Fibroblast of mammary gland (primary cell): ENCODE measurements at places on chromosomes 2 and 18.
A peak's percentile ranks its signal among the peaks of the same experiment; 100 is the strongest.

DNA sequence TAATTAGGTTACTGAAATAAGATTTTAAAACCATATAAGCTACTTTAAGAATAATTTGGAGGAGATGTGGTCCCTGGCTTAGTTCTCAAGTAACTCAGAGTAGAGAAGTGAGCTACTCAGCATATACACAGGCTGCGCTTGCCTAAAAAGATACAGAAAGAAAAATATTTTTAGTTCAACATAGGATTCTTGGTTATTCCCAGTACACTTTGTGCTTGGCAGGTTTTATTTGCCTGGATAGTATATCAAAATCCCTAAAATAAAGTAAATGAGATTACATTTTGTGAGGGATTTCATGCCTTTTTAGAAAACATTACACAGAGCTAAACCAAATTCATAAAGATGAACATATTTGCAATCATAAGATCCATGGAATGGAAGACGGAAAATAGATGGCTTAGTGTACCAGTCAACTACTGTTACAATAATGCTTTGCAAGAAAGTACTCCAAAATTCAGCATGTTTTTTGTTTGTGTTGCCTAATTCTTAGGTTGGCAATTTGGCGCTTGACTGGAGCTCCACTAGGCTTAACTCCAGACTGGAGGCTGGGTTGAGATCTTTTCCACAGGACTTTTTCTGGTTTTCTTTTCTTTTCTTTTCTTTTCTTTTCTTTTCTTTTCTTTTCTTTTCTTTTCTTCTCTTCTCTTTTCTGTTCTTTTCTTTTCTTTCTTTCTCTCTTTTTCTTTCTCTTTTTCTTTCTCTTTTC lies 600.5 kb upstream of the SYT4 start:
- DNase-seq = no peak

DNA sequence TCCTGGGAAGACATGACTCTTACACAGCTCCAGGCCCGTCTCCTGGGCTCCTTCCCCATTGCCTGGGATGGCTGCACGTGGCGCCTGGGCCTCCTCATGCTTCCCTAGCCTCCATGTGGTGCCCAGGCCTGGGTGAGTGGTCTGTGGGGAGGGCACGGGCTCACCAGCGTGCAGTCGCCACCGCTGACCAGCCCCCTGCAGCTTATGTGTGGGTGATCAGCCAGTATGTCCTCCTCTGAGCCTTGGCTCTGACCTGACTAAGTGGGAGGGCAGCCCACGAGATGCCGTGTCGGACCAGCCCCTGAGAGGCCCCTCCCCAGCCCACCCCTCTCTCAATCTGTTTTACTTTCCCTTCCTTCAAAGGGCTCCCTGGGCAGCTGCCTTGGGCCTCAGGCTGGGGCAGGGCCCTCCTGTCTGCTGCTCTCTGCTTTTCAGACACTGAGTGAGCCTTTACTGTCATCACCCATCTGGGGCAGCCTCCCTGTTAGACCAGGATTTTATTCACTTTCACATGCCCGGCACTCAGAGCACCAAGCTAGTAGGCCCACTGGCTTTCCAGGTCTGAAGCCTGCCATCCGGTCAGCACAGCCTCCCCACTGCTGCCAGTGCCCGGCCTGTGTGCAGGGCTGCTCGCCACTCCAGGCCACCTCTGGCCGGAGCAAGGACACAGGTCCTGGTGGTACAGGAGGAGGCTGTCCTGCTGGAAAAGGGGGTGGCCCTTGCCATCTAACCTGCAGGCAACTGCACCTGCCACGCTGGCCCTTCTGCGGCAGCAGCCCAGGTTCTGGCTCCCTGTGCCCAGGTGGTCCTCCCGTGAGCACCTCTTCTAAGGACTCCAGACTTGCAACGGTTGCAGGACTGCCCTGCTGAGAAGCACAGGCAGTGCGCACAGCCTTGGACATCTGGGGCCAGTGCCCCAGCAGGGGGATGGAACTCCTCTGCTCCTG lies 84.9 kb upstream of the HPCAL1 start:
- DNase-seq = no peak

GRCh38 chr2:40283111-40283909 lies 168.6 kb downstream of the SLC8A1 start:
- no peak for DNase-seq

DNA sequence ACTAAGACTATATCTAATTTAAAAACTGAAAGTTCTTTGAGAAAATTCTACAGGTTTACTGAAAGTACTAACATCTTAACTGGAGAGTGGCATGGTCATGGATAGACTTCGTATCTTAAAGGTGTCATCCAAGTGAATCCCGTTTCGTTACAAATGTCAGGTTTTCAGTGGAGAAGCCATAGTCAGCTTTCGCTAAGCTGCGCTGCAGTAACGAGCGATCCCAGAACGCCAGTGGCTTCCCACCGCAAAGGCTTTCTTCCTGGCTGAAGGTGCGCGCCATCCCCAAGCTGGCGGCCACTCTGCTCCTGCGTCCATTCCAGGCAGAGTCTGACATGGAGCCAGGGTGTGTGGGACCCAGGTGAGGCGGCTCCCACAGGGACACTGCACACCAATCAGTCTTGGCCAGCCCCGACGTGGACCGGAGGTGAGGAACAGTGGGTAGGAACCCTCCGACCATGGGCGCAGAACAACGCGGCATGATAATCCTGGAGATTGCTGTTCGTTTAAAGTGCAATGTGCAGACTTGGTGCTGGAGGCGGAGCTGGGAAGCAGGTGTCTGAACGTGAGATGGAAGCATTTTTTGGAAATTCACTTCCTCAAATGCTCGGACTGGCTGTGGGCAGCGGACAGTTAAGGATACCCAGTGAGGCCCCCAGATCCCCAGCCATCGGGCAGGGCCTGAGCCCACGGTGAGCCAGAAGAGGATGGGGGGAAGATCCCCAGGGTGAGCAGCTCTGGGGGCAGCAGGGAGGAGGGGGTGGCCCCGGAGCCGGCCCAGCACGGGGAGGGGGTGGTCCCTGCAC lies 27.8 kb upstream of the KCNG2 start:
- no peak for DNase-seq

- no peak for DNase-seq
Measured at GRCh38 chr2:173989160-173989883, 24.1 kb upstream of the SP3 start.

DNA sequence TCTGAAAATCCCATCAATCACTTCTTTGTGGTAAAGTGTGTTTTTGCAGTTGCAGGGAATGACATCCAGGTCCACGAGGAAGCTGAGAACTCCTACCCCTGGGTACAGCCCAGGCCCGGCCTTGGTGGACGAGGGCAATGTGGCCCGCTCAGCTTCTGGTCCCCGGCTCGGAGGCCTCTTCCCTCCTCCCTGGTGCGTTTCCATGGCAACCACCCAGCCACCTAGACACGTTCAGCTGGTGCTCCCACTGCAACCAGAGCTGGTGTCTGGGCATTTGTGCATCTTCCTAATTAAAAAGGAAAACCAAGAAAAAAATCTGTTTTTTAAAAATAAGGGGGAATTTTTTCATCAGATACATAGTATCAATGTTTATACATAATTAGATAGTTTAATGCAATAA lies 603.6 kb upstream of the SALL3 start:
- no peak for DNase-seq

DNA sequence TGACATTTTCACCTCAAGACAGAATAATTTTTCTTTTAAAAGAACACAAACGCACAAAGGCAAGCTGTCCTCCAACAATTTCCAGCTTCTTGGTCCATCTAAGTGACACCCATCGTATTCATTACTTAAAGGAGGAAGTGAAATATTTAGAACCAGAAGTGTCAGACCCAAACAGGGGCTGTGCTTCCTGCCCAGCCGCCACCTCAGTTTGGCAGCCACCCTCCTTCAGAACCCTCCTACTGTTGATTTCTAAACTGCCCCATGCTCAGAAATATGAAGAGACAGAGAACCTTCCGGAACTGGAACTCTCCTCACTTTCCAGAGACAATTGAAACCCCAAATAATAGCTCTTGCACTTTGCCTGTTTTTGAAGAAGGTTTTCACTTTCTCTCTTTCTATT lies 734.8 kb upstream of the SALL3 start:
- no peak for DNase-seq

GRCh38 chr2:235832941-235833340 lies 335.2 kb downstream of the GBX2 start:
- DNase-seq = no peak

GRCh38 chr2:240293557-240294461 lies 141.7 kb upstream of the GPC1 start:
- DNase-seq = no peak

DNA sequence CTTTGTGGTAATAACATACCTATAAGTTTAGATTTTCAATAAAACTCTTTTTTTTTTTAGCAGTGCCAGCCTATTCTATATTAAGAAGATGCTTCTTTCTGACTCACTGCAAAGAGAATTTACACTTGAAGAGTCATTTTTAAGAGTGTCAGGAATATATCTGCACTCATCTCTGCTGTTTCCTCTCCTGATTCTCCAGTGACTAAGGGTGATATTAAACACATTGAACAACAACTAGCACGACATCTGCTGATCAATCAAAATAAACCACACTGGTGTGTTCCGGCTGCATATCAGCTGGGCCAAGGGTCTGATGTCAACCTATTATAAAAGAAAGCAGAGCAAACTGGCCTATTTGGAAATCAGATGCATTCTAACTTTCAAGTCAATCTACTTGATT lies 15.0 kb downstream of the RAB27B start:
- peak; percentile 45 for DNase-seq

DNA sequence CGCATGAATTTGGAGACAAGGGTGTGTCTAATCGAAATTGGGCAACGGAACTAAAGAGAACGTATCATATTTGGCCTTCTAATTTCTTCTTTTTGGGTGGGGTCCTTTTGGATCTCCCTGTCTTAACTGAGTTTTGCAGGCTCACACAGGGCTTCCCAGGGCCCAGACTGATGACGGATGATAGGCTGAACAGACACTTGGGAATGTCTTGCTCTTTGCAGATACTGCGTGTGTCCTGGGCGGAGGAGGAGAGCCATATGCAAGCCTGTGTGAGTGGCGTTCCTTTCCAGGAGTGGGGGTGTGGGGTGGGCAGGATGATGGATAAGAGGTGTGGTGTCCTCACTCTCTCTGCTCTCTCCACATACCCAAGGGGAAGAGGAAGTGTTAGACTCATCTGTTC lies 40.1 kb downstream of the TNP1 start:
- no peak for DNase-seq

- no peak for DNase-seq
Measured at GRCh38 chr2:172046080-172046678, 39.1 kb upstream of the DLX1 start.

GRCh38 chr2:21836719-21837118 lies 713.0 kb downstream of the TDRD15 start:
- DNase-seq = no peak

DNA sequence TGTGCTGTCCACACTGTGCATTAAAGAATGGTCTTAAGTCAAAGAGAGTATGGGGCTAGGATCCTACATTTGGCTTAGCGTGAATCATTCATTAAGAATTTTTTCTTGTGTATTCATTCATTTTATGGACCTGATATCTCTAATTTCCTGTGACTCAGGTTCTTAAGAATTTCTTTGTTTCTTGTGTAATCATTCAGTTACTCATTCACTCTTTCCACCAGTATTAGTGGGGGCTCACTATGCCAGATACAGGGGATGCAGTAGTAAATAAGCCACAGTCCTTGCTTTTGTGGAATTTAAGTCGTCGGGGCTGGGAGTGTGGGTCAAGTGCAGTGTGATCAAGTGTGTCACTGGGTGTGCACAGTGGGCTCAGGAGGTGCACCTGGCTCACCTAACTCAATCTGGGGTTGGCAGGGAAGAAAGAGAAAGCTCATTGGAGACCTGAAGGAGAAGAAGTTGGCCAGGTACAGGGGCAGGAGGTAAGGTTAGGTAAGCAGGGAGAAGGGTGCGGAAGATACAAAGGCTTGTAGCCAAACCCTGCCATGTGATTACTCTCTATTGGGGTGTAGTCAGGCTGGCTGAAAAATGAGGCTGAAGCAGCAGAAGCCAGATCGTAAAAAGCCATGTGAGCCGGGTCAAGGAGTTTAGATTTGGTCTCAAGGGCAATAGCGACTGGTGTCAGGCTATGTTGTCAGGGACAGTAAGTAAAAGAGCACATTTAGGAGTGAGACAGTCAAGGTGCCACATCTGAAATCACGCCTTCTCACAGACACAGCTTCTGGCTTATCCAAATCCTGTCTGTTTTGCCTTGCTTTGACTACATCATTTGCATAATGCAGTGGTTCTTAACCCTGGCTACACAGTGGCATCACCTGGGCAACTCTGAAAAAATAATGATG lies 67.2 kb downstream of the KCTD1 start:
- peak; percentile 94 for DNase-seq

DNA sequence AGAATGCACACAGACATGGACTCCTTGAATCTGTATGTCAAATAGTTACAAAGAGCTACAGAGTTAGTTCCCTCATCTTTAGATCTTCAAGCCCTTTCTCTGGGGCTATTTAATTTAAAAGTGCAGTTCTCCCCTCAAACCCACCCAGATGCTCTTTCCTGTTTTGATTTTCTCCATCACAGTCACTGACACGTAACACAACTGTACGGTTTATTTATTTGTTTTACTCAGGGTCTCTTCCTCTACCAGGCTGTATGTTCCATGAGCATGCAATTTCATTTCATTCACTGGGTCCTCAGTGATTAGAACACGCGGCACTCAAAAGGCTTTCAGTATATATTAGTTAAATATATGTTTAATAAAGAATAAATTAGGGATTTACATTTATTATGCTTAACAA lies 94.7 kb downstream of the DOCK10 start:
- no peak for DNase-seq

- peak; percentile 36 for DNase-seq
Measured at GRCh38 chr18:8654503-8655451, 45.5 kb downstream of the RAB12 start.

DNA sequence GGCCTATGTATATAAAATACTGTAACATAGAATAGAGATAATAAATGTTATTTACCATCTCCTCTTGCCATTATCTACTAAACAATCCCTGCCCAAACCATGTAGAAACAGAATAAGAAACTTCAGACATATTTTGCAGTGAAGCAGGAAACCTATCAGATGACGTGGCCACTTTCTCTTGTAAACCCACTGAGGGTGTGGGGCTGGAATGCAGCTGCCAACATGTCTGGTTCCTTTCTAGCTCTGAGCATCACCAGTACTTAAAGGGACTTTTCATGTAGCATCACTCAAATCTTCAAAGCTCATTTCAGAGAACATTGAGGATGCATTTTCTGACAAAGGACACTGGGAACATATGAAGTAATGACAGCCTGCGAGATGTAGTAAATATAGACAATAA lies 251.8 kb downstream of the LPIN1 start:
- DNase-seq = no peak

- DNase-seq = no peak
Measured at GRCh38 chr2:230541934-230542380, 126.0 kb downstream of the SP100 start.

GRCh38 chr18:75429975-75430374 lies 2.5 kb upstream of the SMIM21 start:
- DNase-seq = peak; percentile 57

DNA sequence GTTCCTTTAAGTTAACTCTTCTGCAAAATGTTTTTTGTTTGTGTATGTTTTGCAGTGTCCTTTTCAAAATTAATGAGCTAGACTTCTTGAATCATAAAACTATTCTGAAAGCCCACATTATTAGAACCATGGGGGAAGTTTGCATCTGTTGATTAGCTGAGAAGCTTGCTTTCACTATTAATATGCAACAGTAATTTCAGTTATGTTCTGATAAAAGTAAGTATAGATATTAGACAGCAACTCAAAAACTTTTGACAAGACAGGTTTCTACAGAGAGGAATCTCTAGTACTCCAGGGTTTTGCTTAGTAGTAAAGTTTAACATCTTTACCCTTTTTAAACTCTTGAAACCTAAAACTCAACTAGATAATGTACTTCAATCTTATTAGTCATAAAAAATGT lies 147.8 kb downstream of the UBE2E3 start:
- no peak for DNase-seq
